ENCODE measurements at places on chromosomes 5 and 9.
A peak's percentile ranks its signal among the peaks of the same experiment; 100 is the strongest.

DNA sequence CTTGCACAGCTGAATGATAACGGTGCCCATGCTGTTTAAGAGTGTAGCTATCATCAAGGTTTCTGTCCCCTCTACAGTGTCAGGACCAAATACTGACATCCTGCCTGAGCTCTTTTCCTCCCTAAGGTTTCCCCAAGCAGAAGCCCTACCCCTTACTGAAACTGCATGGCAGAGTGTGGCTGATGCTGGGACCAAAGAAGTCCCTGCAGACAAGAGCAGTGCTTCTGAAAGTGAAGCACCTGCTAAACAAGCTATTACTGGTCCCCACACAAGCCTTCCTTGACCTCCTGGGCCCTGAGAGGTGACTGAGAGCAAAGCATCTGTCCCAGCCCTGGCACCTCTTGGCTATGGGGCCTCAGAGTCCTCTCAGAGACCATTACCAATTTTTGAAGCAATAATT, 56.1 kb downstream of the CFAP90 start:
- H3K36me3 ChIP-seq: no peaks in the 10 kb centered on the region
- no peaks in the 10 kb centered on the region for H3K27me3 ChIP-seq
- H3K4me3 ChIP-seq: no peak overlapping the region
- peaks cover 19% of the 10 kb centered on the region for H3K4me1 ChIP-seq
- peak; percentile 40 for DNase-seq

DNA sequence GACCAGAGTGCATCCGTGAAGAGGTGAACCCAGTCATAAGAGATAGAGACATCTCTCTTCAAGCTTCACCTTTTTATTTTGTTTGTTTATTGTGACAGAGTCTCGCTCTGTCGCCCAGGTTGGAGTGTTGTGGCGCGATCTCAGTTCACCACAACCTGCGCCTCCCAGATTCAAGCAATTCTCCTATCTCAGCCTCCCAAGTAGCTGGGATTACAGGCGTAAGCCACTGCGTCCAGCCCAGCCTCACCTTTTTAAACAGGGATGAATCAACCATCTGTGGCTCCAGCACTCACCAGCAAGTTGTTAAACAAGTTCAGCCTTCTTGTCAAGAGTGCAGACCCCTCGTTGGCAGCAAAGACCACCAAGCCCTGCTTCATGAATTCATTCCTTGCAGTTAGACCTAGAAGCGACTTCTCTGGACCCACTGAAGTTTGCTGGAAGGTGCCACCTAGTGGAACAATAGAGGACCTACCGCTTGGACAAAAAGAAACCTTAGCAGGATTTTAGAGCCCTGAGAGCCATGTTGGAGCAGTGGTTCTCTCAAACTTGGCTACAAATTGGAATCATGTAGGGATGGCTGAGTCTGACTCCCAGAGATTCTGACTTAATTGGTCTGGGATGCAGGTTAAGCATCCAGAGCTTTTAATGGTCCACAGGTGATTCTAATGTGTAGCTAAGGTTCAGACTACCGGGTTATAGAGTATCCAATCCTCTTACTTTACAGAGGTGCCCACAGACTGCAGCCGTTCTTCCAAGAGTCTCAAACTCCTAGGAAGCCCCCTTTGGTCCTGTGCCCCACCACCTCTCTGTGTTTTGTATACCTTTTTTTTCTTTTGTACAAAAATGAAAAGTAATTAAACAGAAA, 10.5 kb upstream of the GALNT10 start:
- peak; percentile 75 for DNase-seq
- H3K36me3 ChIP-seq: no peaks in the 10 kb centered on the region
- H3K4me1 ChIP-seq: no peaks in the 10 kb centered on the region
- H3K27ac ChIP-seq: no peak overlapping the region
- no peak overlapping the region for H3K4me3 ChIP-seq

DNA sequence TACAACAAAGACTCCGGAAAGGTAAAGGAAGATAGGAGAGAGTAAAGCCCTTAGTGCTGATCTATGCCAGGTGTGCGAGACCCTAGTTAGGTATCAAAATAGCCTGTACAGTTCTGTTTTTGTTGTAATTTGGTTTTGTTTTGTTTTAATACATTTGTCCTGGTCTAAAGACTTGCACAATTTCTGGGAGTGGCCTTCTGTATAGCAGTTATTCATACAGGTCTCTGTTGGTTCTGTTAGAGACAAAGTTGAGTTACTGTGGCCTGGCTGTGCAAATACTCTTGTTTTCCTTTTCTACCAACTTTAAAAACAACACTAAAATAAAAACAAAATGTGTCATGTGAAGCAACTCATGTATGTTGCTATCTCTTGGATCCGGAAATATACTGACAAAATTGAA, 163.6 kb downstream of the COMMD10 start:
- H3K27ac ChIP-seq: no peak overlapping the region
- no peaks in the 10 kb centered on the region for H3K27me3 ChIP-seq
- H3K4me1 ChIP-seq: no peaks in the 10 kb centered on the region
- no peak for DNase-seq
- H3K4me3 ChIP-seq: no peak overlapping the region

DNA sequence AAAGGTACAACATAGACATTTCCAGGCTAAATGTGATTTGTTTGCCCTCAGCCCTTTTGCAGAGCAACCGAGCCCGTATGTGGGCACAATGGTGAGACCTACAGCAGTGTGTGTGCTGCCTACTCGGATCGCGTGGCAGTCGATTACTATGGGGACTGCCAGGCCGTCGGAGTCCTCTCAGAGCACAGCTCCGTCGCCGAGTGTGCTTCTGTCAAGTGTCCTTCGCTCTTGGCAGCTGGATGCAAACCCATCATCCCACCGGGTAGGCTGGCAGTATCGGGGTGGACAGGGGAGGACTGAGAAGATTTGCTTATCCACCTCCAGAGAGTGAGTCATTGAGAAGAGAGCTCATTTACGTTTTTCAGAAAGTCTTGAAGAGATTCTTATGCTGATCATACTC, 17.8 kb upstream of the GLIPR2 start:
- H3K27ac ChIP-seq: no peak overlapping the region
- H3K4me3 ChIP-seq: no peak overlapping the region
- no peaks in the 10 kb centered on the region for H3K36me3 ChIP-seq
- H3K27me3 ChIP-seq: no peaks in the 10 kb centered on the region
- no peak for DNase-seq

GRCh38 chr9:95104980-95105379, 212.5 kb downstream of the FANCC start:
- no peak for DNase-seq
- no peaks in the 10 kb centered on the region for H3K27me3 ChIP-seq
- no peak overlapping the region for H3K27ac ChIP-seq
- no peaks in the 10 kb centered on the region for H3K36me3 ChIP-seq

DNA sequence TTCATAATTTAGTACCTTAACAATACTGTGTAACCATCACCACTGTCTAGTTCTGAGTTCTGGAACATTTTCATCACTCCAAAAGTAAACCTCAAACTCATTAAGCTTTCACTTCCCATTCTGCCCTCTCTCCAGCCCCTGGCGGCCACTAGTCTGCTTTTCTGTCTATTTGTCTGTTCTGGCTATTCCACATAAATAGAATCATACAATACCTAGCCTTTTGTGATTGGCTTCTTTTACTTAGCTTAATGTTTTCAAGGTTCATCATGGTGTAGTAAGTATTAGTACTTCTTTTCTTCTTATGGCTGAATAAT, 138.7 kb downstream of the RAPGEF6 start:
- H3K36me3 ChIP-seq: no peaks in the 10 kb centered on the region
- peak overlapping the region; percentile 43 for H3K27ac ChIP-seq
- DNase-seq: no peak
- peaks cover 7% of the 10 kb centered on the region for H3K4me1 ChIP-seq
- H3K4me3 ChIP-seq: no peak overlapping the region
